ENCODE measurements at places on chromosomes 4 and X.

- no peak for DNase-seq
Observed at GRCh38 chr4:173252024-173252935, 81.9 kb downstream of the HMGB2 start.

GRCh38 chr4:136690360-136690759, 841.9 kb downstream of the PCDH18 start:
- DNase-seq = no peak

DNA sequence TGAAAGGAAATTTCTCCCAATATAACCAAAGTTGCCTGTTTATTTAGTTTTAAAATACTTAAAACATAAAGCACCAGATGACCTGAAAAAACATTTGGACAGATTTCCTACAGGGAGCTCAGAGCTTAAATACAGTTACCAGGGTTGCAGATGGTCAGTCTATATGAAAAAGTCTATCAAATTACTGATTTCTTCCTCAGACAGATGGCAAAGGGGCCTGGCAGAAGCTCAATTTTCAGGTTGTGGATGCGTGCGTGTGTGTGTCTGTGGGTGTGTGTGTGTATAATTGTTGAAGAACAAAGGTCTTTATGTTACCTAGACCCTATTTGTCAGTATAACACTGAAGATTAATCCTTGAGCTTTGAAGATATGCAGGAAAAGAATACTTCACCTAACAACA, 169.4 kb downstream of the MAD2L1 start:
- no peak for DNase-seq

- DNase-seq = no peak
Observed at GRCh38 chrX:118350706-118351105, 4.8 kb downstream of the WDR44 start.

DNA sequence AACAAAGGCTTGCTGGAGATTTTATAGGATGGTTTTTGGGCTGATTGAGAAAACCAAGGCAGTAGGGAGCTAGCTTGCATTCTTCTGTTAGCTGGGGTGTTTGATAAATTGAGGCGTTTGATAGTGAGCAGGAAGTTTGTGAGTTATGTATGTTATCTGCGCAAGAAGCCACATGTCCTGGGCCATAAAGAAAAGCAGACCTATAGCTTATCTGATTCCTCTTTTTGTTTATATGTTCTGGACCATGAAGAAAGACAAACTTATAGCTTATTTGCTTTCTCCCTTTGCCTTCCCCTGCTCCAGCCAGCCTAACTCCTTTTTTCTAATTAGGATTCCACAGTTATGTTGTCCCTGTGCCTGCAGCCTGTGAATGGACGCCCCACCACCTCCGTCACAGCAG, 9.2 kb downstream of the HNRNPH2 start:
- no peak for DNase-seq

GRCh38 chr4:168610911-168611530, 114.2 kb downstream of the PALLD start:
- no peak for DNase-seq

GRCh38 chr4:183441276-183441675, 3.2 kb upstream of the CDKN2AIP start:
- no peak for DNase-seq

- DNase-seq = no peak
Observed at GRCh38 chrX:56812515-56813105, 83.6 kb downstream of the NBDY start.

GRCh38 chr4:169957785-169958184, 68.4 kb downstream of the MFAP3L start:
- no peak for DNase-seq

- DNase-seq = no peak
Observed at GRCh38 chrX:120564925-120565324, 4.2 kb upstream of the CUL4B start.

- DNase-seq = no peak
Observed at GRCh38 chr4:108043526-108043925, 53.8 kb downstream of the HADH start.

GRCh38 chr4:65670331-65671031, at the start of gene EPHA5:
Gene EPHA5, minus strand, starts transcription at chr4:65670489. Its CDS starts 747 bp downstream, at chr4:65669742.
- no peak for DNase-seq

GRCh38 chr4:28558895-28559294, 1698.3 kb downstream of the STIM2 start:
- DNase-seq = no peak

- no peak for DNase-seq
Observed at GRCh38 chr4:85498068-85498733, 23.3 kb downstream of the ARHGAP24 start.

DNA sequence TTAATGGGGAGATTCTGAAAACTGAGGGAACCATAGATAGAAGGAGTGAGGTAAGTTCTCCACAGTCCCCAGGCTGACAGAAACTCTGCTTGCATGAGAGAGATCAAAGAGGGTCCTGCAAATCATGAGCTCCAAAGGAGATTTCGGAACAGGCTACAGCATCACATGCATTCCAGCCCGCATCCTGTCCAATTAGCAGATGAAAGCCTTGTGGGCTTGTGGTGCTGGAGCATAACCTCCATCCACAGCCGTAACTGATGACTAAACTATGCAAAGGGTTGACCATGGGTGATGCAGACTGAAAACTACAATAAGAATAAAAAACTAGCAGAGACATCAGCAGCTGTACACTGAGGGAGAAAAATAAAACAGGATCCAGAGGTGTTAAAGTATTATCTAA, 654.5 kb downstream of the TLL1 start:
- no peak for DNase-seq

- DNase-seq = no peak
Observed at GRCh38 chr4:90495936-90496335, 368.7 kb downstream of the CCSER1 start.

DNA sequence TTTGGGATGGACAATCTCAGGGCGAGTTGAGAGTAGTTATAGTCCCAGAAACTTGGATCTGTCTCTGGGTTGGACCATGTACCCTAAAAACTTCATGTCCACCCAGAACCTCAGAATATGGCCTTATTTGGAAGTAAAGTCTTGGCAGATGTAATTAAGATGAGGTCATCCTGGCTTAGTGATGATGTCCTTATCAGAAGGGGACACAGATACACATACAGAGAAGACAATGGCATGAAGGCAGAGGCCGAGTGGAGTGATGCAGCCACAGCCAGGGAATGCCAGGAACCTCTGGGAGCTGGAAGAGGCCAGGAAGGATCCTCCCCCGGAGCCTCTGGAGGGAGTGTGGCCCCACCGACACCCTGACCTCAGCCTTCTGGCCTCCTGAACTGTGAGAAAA, 61.2 kb upstream of the STX18 start:
- no peak for DNase-seq

DNA sequence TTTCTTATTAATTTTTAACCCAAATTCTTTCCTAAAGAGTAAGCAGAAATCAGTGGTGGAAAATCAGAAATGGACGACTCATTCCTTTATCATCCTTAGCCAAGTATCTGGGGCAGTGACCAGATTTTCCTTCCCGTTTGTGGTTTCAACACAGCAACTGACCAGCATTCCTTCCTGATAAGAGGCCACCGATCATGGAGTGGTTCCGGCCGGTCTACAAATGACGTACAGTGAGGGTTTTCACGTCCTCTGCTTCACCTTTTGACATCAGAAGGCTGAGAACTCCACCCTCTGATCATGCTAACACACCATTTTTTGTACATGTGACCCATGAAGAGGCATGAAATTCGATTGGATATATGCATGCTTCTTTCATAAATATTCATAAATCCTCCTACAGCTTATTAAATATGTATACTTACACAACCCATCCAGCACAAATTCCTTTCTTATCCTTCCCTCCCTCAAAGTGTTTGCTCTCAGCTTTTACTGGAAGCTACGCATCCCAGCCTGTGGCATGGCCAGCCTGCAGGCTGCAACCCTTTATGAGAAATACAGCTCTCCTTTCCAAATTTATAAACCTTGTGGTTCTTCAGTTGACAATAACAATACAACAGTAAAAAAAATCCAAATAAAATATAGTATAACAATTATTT, 173.0 kb upstream of the CASK start:
- no peak for DNase-seq

GRCh38 chr4:105060628-105061027, 86.0 kb upstream of the TET2 start:
- DNase-seq = no peak

- no peak for DNase-seq
Observed at GRCh38 chrX:154761977-154762536, 607 bp upstream of the DKC1 start.

GRCh38 chrX:132188175-132188574, 31.1 kb downstream of the RAP2C start:
- no peak for DNase-seq

DNA sequence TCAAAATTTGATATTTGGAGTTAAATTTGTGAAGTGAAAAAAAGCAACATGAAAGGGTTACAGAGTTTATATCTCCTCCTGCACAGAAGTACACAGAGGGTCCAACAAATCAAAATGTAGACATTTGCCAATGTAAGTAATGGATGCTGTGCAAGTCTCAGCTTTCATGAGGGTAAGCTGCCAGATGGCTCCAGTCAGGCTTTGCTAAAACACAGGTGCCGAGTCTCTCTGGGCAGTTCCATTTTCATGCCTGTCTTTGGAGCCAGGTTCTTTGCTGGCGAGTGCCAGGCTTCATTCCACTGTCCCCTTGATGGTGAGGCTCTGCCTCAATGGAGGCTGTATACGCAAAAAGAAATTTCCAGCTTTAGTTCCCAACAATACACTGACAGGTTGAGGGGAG, 27.9 kb downstream of the SLC4A4 start:
- peak; percentile 2 for DNase-seq

DNA sequence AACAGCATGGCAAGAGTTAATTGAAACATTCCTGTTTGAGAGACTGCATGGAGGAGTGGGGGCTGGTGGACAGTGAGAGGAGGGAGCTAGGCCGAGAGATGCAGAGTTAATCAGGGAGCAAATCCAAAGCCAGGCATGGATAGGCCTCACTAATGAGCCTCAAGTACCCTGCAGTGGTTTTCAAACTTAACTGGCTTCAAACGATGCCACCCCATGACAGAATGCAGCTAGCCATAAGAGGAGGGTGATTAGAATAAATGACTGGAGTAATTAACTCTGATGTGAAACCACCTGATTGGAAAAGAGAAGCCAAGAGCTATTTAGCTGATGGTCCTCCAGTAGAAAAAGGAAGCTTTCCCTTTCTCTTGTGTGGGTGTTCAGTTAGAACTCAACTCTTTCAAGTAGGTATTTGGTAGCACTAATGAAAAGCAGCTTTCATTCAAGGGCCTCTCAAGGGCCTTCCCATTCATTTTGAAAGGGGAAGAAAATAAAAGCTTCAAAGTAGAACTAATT, 215.4 kb upstream of the MAB21L2 start:
- DNase-seq = no peak

GRCh38 chrX:7270933-7271332, 123.0 kb upstream of the PUDP start:
- DNase-seq = no peak

DNA sequence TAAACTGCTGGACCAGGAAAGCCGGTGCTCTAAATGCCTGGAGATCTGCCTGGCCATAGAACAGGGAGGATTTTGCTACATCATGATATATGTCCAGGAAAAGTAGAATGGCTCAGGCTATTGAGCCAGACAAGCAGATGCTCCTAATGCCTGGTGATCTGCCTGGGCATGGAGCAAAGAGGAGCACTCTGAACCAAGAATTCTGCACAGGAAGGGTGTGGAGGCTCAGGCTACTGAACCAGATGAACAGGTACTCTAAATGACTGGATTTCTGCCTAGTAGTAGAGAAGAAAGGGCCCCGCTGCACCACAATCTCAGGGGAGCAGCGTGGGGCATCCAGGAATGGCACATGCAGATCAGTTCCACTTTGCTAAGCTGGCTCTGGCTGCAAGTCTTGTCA, 607.9 kb downstream of the ANKRD50 start:
- no peak for DNase-seq

- DNase-seq = no peak
Observed at GRCh38 chr4:20552004-20552403, 148.3 kb upstream of the PACRGL start.

DNA sequence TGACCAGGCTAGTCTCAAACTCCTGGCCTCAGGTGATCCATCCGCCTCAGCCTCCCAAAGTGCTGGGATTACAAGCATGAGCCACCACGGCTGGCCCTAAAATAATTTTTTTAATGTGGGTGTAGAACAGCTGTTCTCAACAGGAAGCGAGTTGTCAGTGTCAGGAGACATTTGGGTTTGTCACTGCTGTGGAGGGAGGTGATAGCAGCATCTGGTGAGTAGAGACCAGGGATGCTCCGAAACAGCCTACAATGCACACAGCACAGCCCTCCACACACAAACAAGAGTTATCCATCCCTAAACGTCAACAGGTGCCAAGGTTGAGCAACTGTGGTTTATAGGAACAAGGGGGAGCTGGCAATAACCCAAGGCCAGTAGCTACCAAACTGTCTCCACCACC, 243.4 kb upstream of the STS start:
- DNase-seq = no peak

DNA sequence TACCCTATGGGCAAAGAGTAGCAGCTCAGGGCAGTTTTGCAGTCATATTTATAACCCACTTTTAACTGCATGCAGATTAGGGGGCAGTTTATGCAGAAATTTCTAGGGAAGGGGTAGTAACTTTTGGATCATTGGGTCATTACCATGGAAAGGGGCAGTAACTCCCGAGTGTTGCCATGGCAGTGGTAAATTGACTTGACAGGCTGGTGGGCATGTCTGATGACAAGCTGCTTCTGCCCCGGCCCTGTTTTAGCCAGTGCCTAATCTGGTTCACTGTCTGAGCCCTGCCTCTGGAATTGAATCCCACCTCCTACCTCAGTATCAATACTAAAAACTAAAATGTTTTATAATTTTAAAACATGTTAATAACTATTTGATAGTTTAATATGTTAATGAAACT, 362.1 kb upstream of the ATOH1 start:
- DNase-seq = no peak

DNA sequence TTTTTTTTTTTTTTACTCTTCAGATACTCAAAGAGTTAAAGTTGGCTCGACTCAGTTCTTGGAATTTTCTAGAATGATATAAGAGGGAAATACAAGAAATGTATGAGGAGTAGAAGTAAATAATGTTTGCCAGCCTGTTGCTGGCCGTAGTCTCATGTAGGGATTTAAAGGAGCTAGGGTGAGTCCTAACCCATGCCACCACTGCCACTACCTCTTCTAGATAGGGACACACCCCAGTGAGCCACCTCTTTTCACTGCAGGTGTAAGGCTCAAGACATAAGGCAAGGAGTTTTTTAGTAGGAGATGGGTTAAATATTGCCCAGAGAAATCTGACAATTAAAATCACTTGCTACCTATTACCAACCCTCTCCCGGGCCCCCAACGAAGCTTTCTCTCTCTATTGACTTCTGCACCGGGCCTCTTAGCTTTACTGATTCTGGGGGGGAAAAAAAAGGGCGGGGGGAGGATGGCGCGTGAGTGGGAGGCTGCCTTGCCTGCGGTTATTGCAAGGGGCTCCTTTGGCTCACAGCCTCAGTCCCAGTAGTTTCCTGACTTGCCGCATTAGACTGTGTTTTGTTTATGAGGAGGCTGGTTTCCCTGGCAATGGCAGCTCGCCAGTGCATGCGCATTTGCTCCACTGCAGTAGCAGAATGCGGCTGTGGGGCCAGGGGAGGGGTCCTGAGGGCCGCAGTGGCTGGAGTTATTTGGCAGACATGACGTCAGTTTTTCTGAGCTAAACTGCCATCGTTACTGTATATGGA, 3.0 kb downstream of the LINC00632 start:
- DNase-seq = peak; percentile 32

All from cerebellar nuclear complex (tissue), 1 donor.